Memory B cell (primary cell): ENCODE measurements at places on chromosomes 12 and 14.
A peak's percentile ranks its signal among the peaks of the same experiment; 100 is the strongest.

- H3K27ac ChIP-seq = no peak overlapping the region
- no peaks in the 10 kb centered on the region for H3K4me1 ChIP-seq
- DNase-seq = no peak
Measured at GRCh38 chr12:75103822-75104221, 105.8 kb downstream of the KCNC2 start.

DNA sequence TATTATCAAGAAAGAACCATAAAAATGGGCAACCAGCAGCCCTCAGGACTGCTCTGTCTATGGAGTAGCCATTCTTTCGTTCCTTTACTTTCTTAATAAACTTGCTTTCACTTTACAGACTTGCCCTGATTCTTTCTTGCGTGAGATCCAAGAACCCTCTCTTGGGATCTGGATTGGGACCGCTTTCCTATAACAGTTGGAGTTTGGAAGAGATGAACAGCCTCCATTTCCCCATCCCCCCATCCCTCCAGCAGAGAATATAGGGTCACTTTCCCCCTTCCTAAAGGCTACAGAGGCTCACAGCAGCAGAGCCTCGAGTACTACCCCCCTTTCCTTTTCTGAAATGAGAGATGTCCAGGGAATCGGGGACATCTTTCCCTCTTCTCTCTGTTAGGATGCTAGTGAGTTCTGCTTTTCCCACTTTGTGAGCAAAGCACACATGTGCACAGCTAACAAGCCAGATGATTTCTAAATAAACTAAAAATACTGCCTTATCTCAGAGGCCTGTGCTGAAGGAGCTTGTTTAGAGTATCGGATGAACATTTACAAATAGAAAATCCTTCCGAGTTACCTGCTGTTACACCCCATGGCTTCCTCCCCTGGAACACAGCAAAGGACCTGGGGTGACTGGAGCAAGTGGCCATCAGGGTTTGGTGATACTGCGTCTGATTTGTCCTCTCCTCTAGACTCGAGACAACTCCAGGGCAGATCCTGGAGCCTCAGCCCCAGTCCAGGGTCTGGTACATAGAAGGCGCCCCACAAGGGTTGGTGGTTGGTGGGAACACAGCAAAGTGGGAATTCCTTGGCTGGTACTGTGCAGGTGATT, 144.2 kb downstream of the SLC38A6 start:
- DNase-seq = no peak
- peaks cover 9% of the 10 kb centered on the region for H3K27me3 ChIP-seq
- H3K4me3 ChIP-seq = no peak overlapping the region
- peaks cover 3% of the 10 kb centered on the region for H3K36me3 ChIP-seq

DNA sequence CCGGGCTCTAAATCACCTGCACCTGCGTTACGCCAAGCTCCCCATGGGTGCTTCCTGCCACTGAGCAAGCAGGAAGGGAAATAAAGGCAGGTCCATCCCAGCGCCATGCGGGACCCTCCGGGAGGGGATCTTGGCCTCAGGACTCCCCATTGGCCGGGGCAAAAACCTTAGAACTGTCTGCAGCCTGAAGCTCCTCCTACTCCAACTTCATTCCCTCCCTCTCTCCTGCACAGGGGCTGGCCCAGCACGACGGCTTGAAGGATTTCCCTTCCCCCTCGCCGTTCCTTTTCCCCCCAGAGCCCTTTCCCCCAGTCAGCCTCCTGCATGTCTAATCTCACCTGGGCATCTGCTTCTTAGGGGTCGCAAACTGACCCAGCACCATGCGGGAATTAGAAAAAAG, 137.2 kb upstream of the NCOR2 start:
- peaks cover 2% of the 10 kb centered on the region for H3K36me3 ChIP-seq
- no peak for DNase-seq
- no peak overlapping the region for H3K27ac ChIP-seq
- no peak overlapping the region for H3K4me3 ChIP-seq
- H3K4me1 ChIP-seq = no peaks in the 10 kb centered on the region
- H3K27me3 ChIP-seq = peaks cover under 1% of the 10 kb centered on the region

- DNase-seq = no peak
- peaks cover 2% of the 10 kb centered on the region for H3K4me1 ChIP-seq
- peaks cover 27% of the 10 kb centered on the region for H3K27me3 ChIP-seq
- H3K27ac ChIP-seq = no peak overlapping the region
Measured at GRCh38 chr12:120394483-120395367, 25.8 kb upstream of the MSI1 start.

DNA sequence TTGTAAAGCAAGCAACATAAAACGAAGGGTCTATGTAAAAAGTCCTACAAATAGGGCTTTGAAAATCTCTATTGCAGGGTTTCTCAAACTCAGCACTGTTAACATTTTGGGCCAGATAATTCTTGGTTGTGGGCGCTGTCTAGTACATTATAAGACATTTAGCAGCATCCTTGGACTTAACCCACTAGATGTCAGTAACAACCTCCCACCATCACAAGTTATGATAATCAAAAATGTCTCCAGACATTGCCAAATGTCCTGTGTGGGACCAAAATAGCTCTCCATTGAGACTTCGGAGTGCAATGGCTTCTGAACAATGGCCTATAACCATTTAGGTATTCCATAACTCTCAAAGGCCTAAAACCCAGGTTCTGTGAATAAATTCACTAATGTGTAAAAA, 22.9 kb upstream of the DHRS7 start:
- H3K27me3 ChIP-seq = no peaks in the 10 kb centered on the region
- H3K36me3 ChIP-seq = no peaks in the 10 kb centered on the region
- no peak for DNase-seq
- peaks cover 7% of the 10 kb centered on the region for H3K4me1 ChIP-seq

GRCh38 chr14:95339301-95339865, 19.7 kb upstream of the CLMN start:
- peaks cover 4% of the 10 kb centered on the region for H3K4me1 ChIP-seq
- no peak for DNase-seq
- no peak overlapping the region for H3K4me3 ChIP-seq
- H3K36me3 ChIP-seq = no peaks in the 10 kb centered on the region

GRCh38 chr12:11753150-11753499, 103.7 kb downstream of the ETV6 start:
- peaks cover 19% of the 10 kb centered on the region for H3K36me3 ChIP-seq
- H3K4me1 ChIP-seq = peaks cover 47% of the 10 kb centered on the region
- H3K4me3 ChIP-seq = peak overlapping the region; percentile 59
- H3K27me3 ChIP-seq = no peaks in the 10 kb centered on the region

GRCh38 chr12:105933671-105934665, 204.8 kb downstream of the NUAK1 start:
- H3K4me3 ChIP-seq = no peak overlapping the region
- peaks cover 4% of the 10 kb centered on the region for H3K27me3 ChIP-seq
- no peak for DNase-seq
- no peaks in the 10 kb centered on the region for H3K36me3 ChIP-seq
- H3K4me1 ChIP-seq = no peaks in the 10 kb centered on the region

DNA sequence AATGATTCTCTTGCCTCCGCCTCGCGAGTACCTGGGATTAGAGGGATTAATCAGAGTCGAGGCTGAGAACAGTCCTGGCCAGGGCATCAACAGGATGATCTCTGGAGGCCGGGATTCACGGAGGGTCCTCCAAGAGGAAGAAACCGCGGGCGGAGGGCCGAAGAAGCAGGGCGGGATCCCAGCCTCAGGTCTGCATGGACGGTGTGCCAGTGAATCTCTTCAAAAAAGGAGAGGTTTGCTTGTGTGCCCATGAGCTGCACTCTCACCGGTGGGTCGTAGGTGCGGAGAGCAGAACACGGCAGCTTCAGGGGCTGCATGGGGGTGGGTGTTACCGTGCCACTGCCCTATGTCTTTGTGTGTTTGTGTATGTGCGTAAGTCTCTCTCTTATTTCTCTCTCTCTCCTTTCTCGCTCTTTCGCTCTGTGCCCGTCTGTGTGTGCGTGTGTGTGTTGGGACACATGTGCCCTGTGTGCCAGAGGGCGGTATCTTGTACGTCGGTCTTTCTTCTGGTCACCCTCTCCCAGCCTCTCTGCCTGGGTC, 768.2 kb upstream of the ALG10B start:
- H3K27ac ChIP-seq = no peak overlapping the region
- no peak for DNase-seq
- H3K36me3 ChIP-seq = peaks cover 2% of the 10 kb centered on the region
- no peaks in the 10 kb centered on the region for H3K4me1 ChIP-seq
- no peaks in the 10 kb centered on the region for H3K27me3 ChIP-seq

GRCh38 chr12:125092872-125093680, 27.8 kb downstream of the AACS start:
- no peak for DNase-seq
- no peaks in the 10 kb centered on the region for H3K4me1 ChIP-seq
- no peaks in the 10 kb centered on the region for H3K27me3 ChIP-seq
- H3K4me3 ChIP-seq = no peak overlapping the region
- H3K36me3 ChIP-seq = peaks cover 9% of the 10 kb centered on the region
- H3K27ac ChIP-seq = no peak overlapping the region

DNA sequence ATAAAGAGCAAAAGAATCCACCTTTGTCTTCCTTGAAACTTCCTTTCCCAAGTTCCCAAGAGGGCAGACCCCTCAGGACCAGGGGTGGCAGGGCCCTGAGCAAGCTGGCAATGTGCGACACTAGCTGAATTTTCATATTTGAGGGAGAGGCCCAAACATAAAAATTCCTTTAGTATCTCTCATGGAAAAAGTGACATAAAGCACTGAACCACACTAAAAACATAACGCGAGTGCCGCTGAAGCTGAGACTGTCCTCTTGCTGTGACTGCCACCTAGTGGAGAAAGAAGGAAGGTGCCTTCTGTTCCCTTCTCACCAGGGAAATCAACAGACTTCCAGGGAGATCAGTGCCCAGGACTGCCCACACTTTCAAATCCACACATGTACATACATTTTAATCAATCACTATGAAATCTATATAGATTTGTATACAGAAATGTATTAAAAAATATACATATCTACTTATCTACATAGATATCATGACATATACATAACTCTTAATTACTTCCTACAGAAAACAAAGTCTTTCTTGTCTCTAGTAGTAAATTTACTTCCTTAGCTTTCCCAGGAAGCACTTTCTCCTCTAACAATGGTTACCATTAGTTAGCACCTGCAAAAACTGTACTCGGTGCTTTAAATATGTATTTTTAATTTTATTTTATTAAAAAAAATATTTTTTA, 53.8 kb downstream of the SSH1 start:
- H3K4me1 ChIP-seq = peaks cover 4% of the 10 kb centered on the region
- no peaks in the 10 kb centered on the region for H3K27me3 ChIP-seq
- DNase-seq = peak; percentile 59
- H3K36me3 ChIP-seq = peaks cover 7% of the 10 kb centered on the region

DNA sequence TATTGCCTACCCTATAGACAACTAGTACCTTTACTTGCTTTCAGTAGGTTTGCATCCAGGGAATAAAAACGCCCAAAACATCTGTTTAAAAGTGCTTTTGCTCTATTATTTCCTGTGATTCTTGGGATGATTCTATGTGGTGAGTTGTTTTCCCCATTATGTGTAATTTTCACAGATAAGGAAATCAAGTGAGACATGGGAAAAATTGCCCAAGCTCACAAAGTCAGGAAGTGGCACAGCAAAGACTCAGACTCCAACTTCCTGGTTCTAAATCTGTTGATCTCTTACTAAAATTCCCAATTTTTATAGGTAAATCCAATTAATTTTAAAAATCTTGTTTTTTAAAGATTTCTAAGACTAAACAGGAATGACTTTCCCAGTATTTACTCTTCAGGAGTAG, 39.0 kb downstream of the NID2 start:
- H3K4me3 ChIP-seq = no peak overlapping the region
- H3K4me1 ChIP-seq = no peaks in the 10 kb centered on the region
- H3K27ac ChIP-seq = no peak overlapping the region
- H3K27me3 ChIP-seq = peaks cover 6% of the 10 kb centered on the region
- H3K36me3 ChIP-seq = no peaks in the 10 kb centered on the region

- H3K27ac ChIP-seq = no peak overlapping the region
- DNase-seq = no peak
- H3K27me3 ChIP-seq = peaks cover 4% of the 10 kb centered on the region
- no peaks in the 10 kb centered on the region for H3K36me3 ChIP-seq
Measured at GRCh38 chr12:2531371-2531770, 263.4 kb upstream of the FKBP4 start.

DNA sequence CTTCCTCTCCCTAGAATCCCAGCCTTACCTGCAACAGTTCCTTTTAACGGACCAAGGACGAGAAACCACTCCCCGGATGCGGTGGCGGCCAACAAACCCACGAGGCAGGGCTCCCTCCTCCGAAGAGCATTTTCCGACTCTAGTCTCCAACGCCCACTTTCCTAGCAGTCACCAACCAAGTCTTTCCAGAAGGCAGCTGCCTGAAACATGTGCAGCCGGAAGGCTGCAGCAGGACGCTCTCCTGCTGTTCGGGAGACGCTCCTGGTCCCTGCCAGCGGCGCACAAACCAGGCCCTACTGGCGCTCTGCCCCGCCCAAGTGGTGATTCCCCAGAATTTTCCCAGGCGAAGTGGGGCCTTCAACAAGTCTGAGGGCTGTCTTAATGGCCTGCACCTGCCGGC, 21.1 kb upstream of the ADAM20 start:
- DNase-seq = no peak
- H3K27me3 ChIP-seq = no peaks in the 10 kb centered on the region
- H3K27ac ChIP-seq = no peak overlapping the region

DNA sequence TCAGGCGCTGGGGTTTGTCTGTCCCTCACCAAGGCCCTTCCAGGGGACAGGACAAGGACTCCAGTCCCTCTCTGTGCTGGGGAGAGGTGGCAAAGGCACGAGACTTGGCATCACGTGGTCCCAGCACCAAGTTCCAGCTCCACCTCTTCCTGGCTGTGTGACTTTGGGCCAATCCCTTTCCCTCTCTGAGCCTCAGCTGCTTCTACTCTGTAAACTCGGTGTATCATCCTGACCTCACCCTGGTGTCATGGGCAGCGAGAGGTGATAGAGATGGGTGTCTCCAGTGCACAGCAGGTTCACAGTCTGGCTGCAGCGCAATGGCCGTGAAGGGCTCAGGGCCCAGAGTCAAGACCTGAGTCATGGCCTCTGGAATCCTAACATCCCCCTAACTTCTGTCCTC, 54.0 kb downstream of the MVK start:
- no peaks in the 10 kb centered on the region for H3K36me3 ChIP-seq
- peaks cover 30% of the 10 kb centered on the region for H3K27me3 ChIP-seq
- no peak for DNase-seq
- no peaks in the 10 kb centered on the region for H3K4me1 ChIP-seq
- no peak overlapping the region for H3K4me3 ChIP-seq
- H3K27ac ChIP-seq = no peak overlapping the region

GRCh38 chr12:62248873-62249272, 11.3 kb upstream of the USP15 start:
- no peak overlapping the region for H3K27ac ChIP-seq
- peaks cover 5% of the 10 kb centered on the region for H3K36me3 ChIP-seq
- peaks cover 4% of the 10 kb centered on the region for H3K4me1 ChIP-seq

DNA sequence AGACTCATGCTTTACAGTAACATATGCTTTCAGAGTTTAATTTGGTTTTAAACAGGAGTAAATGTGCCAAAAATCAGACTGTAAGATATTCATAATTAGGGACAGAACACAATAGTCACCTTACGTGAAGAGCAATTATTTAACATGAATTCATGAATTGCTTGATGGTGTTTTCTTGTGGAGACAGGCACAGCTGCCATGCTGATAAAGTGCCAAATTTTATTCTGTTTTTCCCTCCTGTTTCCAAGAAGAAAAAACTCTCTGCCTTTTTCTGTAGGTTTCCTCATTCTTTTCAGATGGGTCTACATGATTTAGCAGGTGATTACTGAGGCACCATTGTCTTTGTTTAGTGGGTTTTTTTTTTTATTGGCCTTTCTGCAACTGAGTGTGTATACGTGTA, 80.1 kb downstream of the C12orf42 start:
- peaks cover 28% of the 10 kb centered on the region for H3K36me3 ChIP-seq
- peaks cover 11% of the 10 kb centered on the region for H3K4me1 ChIP-seq
- peak overlapping the region; percentile 28 for H3K27ac ChIP-seq
- no peak for DNase-seq
- H3K4me3 ChIP-seq = no peak overlapping the region
- no peaks in the 10 kb centered on the region for H3K27me3 ChIP-seq
